Activated T-helper 1 cell treated with anti-CD3 and anti-CD28 coated beads, Interleukin-2, amount 50 U/mL, for 16 hours (primary cell): ENCODE measurements at places on chromosomes 1 and 21.

GRCh38 chr1:166221316-166221715, 54.5 kb upstream of the FAM78B start:
- no peak for DNase-seq

- DNase-seq = no peak
Measured at GRCh38 chr21:33522297-33522952, 19.5 kb downstream of the GART start.

GRCh38 chr1:202685641-202686040, 24.6 kb downstream of the SYT2 start:
- DNase-seq = no peak

DNA sequence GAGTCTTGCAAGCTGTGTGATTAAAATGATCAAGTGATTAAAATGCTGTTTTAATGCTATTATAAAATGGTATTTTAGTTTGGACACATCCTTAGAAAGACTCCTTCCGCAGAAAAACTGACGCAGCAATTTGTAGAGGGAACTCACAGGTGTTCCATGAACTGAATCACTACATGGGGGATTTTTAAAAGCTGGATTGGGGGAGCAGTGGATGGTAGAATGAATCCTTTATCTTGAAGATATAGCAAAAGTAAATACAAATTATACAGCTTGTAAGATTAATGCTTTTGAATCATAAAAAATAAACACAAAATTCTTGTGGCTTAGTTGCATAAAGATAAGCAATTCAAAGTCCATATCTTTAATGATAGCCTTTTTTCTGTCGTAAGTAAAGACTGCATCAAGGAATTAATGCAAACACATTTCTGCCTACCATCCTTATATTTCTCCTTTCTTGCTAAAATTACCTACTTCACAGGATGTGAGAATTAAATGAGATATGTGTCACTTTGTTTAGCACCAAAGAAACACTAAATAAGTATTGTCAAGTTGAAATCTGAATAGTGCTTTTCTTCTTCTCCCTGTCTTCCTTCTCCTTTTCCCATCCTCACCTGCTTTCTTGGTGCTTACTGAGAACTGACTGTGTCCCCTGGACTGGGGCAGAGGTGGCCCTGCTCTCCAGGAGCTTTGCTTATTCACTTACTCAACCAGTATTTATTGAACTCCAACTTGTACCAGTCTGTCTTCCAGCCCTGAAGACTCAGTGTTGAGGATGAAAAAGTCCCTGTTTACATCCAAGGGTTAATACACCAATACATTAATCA, 61.5 kb upstream of the F3 start:
- no peak for DNase-seq

DNA sequence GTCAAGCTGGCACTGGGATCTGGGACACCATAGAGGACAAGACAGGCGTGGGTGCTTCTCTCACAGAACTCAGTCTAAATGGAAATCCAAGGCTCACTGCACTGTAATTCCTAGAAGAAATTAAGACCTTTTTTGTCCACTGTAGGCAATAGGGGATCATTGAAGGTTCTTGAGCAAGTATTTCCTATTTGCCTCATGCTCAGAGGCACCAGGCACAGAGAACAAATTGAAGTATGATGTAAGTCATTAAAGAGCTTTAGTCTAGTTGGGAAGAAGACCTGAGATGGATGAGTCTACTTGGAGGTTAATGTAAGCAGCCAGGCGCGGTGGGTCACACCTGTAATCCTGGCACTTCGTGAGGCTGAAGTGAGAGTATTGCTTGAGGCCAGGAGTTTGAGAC, 34.6 kb downstream of the EIF2D start:
- DNase-seq = no peak

- DNase-seq = no peak
Measured at GRCh38 chr21:19420565-19420964, 1017.0 kb upstream of the TMPRSS15 start.

DNA sequence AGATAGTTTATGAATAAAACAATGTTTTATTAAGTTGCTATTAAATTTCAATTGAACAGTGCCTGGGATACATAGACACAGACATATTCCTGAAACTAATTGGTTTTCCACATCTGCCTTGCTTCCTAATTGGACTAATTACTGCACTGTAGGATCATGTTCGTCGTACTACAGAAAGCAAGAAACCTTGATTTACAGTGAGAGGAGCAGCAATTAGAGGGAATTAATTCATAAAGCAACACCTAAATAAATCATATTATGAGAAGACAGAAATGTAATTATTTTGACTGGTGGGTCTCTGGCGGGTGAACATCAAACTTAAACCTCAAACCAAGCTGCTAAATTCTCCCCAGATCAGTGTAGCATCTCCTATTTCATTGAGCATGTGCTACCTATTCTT, 124.6 kb upstream of the CAMK1G start:
- DNase-seq = no peak

- no peak for DNase-seq
Measured at GRCh38 chr1:237327061-237327460, 285.1 kb downstream of the RYR2 start.

DNA sequence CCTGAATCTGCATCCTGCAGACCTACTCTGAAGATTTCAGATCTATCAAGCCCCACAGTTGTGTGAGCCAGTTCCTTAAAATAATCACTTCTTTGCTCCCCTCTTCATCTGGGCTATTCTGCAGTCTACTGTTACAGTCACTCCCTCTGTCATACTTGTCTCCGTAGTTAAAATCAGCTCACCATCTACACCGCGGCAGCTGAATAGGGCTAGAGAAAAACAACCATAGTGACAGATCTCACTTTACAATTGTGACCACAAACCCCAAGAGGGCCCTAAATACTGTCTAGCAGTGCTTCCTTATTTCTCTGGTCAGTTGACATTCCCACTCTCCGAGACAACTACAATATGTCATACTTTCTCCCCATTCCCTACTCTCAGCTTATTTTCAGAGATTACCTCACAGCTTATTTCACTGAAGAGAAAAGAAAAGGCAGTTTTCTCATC, 12.9 kb downstream of the DESI2 start:
- no peak for DNase-seq

- no peak for DNase-seq
Measured at GRCh38 chr1:220974431-220974830, 95.2 kb downstream of the HLX start.

- DNase-seq = no peak
Measured at GRCh38 chr21:35770101-35770945, 290.0 kb downstream of the SETD4 start.

DNA sequence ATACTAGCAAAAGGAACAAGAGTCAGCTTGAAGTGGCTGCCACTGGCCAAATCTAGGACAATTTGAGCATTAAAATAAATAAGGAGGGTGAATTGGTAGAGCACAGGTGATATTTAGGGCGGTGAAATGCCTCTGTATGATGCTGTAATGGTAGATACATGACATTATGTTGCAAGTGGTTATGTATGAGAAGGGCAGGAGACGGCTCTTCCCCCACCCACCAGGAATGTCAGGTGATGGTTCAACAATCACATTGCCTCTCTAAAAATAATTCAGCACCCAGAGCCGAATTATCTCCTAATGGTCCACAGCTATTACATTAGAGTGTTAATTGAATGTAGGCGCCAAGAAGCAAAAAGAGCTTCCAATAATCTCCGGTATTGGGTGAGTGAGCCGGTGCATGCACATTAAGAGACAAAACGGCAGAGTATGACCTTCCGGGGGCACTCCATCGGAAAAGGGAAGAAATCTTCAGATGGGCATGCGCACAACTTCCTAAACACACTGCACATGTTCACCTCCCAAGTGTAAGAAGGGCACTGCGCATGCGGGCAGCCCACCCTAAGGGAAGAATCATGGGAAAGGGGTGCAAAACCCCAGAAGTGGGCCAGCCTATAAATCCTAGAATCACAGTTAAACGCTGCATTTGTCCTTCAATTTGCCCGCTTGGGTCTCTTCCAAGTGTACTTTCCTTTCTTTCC, 6.8 kb upstream of the IFNAR1 start:
- no peak for DNase-seq

GRCh38 chr1:52798331-52798730, 44.2 kb upstream of the ZYG11A start:
- no peak for DNase-seq

DNA sequence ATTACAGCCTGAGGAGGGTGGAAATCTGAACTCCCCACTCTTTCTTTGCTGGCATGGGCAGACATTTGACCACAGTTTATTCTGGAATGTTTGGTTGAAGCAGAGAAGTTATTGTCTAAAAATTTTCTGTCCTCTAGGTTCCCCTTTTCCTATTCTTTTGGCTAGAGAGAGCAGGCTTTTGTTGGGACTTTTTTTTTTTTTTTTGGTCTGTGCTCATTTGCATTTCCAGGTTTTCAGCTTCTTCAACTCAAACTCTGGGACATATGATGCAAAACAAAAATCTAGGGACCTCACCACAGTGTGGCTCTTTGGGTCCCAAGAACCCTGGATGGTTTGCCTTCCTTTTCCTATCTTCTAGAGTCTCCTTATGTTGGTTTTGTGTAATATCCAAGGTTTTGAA, 10.9 kb upstream of the ABCG1 start:
- no peak for DNase-seq

DNA sequence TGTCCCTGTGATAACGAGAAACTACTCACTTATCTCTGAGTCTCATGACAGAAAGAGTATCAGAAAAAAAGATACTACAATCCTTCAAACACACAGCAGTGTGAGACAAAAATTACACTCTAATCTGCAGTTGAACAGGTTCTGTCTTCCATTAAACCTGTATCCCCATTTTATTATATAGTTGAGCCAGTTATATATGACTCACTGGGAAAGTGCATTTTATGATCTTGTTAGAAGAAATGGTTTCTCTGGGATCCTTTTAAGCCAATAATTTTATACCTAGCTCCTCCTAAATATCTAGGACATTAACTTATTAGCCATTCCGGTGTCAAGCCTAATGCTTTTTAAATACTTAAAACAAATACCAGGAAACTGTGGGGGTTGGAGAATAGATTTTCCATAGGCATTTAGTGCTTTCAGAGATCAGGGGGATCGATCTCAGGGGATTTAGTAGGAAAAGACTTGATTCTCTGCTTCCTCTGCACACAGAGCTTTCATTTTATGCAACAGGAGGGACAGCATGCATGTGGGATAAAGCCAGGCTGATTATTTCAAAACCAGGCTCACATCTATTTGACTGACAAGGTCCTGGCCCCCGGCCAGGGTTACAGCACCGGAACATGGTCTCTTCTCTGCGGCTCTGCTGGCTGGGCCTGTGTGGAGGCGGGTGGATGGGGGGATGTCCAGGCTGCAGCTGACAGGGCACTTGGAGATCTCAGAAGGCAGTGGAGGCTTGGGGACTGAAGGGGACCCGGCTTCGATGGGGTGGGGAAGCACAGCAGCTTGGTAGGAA, 310.6 kb downstream of the DISC1 start:
- DNase-seq = no peak

DNA sequence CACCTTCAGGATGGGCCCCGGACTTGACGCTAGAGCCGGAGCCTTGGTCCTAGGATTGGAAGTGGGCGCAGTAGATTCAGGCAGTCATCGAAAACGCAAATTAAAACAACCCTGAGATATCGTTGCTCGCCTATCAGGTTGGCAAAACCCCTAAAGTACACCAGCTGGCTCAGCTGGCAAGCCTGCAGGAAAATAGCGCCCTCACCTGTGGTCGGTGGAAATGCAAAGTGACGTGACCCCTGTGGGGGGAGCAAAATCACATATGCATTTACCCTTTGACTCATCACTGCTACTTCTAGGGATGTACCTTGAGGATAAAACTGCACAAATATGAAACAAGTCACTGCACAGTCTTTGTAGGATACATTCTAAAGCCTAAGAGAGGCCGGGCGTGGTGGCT, 170.3 kb upstream of the TMEM51 start:
- no peak for DNase-seq
